Activated naive CD8-positive, alpha-beta T cell treated with anti-CD3 and anti-CD28 coated beads for 36 hours (primary cell): ENCODE measurements at places on chromosomes 6 and 20.

DNA sequence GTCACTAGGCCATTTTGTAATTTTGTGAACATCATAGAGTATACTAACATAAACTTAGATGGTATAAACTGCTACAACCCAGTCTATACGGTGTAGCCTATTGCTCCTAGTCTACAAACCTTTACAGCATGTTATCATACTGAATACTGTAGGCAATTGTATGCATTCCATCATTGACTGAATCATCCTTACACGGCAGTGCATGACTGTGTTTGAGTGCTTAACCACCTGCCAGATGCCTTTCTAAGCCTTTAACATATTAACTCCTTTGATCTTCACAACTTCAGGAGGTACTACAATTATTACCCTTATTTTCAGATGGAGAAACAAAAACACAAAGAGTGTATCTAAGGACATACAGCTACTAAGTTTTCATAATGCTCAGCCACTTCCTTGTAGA lies 14.0 kb downstream of the DPPA5 start:
- no peak for DNase-seq

- no peak for DNase-seq
These were observed 19.1 kb downstream of the ADGRB3 start for GRCh38 chr6:68654134-68654533.

- DNase-seq: no peak
These were observed 297.1 kb downstream of the DHX35 start for GRCh38 chr20:39259010-39259803.

DNA sequence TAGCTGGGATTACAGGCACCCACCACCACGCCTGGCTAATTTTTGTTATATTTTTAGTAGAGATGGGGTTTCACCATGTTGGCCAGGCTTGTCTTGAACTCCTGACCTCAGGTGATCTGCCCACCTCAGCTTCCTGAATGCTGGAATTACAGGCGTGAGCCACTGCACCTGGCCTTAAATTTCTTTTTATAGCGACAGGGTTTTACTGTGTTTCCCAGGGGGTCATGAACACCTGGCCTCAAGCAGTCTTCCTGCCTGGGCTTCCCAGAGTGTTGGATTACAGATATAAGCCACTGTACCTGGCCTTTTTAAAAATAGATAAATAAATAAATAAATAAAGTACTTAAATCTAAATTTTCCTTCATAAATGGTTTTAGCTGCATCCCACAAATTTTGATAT lies 57.5 kb downstream of the LIN28B start:
- DNase-seq: no peak

- no peak for DNase-seq
These were observed 258.5 kb downstream of the KHDC1L start for GRCh38 chr6:72966628-72967280.

DNA sequence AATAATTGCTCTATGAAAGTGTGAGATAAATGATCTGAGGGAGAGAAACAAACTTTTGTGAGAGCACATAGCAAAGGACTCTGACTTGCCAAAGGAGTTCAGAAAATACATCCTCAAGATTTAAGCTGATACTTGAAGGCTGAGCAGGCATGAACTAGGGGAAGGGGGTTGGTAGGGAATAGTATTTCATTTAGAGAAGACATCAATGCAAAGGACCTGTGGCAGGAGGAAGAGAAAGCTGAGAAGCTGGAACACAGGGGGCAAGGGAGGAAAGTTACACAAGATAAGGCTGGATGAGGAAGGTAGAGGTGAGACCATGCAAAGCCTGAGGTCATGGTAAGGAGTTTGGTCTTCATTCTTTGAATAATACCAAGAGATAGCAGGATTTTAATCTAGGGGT lies 50.6 kb downstream of the NCOA6 start:
- DNase-seq: no peak

GRCh38 chr6:147099974-147100373 lies 104.2 kb upstream of the STXBP5 start:
- no peak for DNase-seq

DNA sequence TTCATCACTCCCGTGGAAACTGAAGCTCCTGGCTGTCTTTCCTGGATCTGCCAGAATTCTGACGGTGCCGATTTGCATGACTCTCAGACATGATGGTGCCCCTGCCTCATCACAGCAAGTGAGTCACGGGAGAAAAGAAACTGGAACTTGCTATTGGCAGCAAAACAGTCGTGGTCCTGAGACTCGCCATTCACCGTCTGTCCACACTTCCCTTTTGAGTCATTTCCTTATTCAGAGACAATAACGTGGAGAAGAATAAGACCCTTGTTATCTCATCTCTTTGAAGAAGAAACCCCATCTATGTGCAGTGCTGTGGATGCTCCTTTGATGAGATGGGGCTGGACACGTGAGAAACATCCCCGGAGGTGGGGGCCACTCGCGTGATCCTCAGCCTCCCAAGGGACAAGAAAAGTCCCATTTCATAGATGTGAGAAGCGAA lies 4.2 kb downstream of the GPR31 start:
- no peak for DNase-seq

GRCh38 chr20:11274141-11274594 lies 600.4 kb upstream of the JAG1 start:
- no peak for DNase-seq

GRCh38 chr20:41782730-41783406 lies 164.7 kb upstream of the CHD6 start:
- DNase-seq: no peak

GRCh38 chr6:10595731-10596664 lies 74.8 kb downstream of the GCNT2 start:
- DNase-seq: no peak
